ENCODE measurements at places on chromosomes 2 and 18. TPM values are rescaled to one million over a fixed set of nuclear protein-coding genes. Genes with fewer than 3 reads are reported as not detected.

Gene APOB
- not detected for polyA plus RNA-seq

Gene HOXD3
- polyA plus RNA-seq = 2.7 TPM

Gene TUBA3E
- not detected for polyA plus RNA-seq

Gene ANO7
- polyA plus RNA-seq = 0.48 TPM

DNA sequence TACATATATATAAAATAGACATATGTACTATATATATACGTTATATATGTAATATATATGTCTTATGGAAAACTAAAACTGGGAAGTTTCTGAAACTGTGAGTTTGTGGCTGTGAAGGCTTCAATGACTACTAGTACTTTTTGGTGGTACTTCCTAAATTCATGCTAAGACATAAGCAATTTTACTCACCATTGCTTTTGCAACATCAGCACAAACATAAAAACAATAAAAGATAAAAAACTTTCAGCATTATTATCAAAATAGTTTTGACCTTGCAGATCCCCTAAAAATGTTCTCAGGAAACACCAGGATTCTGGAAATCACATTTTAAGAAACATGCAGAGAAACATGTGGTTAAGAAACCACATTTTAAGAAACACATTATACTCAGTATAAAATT, 269.9 kb downstream of the PID1 start:
- DNase-seq = no peak

- peak; percentile 63 for DNase-seq
Observed at GRCh38 chr2:62287899-62288880, 92.3 kb downstream of the B3GNT2 start.
